ENCODE measurements at places on chromosomes 6 and 20.

- DNase-seq: peak; percentile 93
Measured at GRCh38 chr20:44702776-44703175, 12.4 kb upstream of the CCN5 start.

DNA sequence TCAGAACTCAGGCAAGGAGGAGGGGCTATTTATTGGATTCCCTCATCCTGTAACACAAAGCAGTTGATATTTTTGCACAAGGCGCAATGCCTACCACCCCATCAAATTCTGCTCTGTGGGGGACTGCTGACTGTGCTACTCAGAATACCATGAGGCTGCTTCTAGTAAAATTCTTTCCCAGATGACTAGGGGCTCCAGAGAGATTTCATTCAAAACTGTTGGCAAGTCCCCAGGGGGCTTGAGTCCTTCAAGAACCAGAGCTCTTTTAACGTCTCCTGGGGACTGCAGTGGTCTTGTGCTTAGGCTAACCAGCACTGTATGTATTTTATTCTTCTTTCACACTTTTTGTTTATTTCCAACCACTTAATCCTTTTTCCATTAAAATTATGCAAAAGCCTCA lies 365.9 kb upstream of the AGPAT4 start:
- DNase-seq: no peak

GRCh38 chr6:121619987-121620740 lies 184.7 kb downstream of the GJA1 start:
- no peak for DNase-seq

GRCh38 chr6:34615574-34616226 lies 59.6 kb upstream of the SPDEF start:
- no peak for DNase-seq

- no peak for DNase-seq
Measured at GRCh38 chr20:63566395-63567135, 7.5 kb downstream of the HELZ2 start.

DNA sequence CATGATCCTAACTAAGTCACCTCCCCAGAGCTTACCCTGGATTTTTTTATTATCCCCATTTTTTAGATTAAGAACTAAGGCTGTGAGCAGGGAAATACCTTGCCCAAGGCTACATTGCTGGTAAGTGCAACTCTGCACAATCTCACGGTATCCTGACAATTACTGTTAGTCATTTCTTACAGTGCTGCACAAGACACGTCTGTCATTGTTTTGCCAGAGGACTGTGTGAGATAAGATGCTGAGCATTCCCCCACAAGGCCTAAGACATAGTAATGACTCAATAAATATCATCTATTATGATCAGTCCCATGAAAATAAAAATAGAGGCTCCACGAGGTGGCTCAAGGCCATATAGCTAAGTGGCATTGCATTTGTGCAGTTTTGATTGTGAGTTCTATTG lies 21.0 kb downstream of the PFDN4 start:
- no peak for DNase-seq

GRCh38 chr20:1323256-1323655 lies 5.7 kb downstream of the SDCBP2 start:
- DNase-seq: no peak

GRCh38 chr6:159729598-159730331 lies 2.5 kb downstream of the WTAP start:
- DNase-seq: no peak

DNA sequence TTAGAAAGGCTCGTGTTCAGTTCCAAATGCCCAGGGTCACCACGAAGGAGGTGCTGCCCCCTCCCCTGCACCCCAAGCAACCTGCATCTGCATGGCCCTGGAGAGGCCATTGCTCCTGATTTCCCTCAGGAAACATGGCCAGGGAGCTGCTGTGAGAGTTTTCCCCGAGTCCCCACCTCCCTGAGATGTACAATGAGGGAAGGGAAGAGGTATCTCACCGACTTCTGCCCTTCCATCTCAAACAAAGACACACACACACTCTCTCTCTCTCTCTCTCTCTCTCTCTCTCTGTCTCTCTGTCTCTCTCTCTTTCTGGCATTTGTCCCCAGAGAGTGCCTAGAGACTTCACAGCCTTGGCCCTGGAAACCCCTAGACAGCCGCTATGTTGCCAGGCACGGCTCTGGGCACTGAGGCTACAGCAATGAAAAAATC lies 120.4 kb downstream of the MRPL14 start:
- no peak for DNase-seq

DNA sequence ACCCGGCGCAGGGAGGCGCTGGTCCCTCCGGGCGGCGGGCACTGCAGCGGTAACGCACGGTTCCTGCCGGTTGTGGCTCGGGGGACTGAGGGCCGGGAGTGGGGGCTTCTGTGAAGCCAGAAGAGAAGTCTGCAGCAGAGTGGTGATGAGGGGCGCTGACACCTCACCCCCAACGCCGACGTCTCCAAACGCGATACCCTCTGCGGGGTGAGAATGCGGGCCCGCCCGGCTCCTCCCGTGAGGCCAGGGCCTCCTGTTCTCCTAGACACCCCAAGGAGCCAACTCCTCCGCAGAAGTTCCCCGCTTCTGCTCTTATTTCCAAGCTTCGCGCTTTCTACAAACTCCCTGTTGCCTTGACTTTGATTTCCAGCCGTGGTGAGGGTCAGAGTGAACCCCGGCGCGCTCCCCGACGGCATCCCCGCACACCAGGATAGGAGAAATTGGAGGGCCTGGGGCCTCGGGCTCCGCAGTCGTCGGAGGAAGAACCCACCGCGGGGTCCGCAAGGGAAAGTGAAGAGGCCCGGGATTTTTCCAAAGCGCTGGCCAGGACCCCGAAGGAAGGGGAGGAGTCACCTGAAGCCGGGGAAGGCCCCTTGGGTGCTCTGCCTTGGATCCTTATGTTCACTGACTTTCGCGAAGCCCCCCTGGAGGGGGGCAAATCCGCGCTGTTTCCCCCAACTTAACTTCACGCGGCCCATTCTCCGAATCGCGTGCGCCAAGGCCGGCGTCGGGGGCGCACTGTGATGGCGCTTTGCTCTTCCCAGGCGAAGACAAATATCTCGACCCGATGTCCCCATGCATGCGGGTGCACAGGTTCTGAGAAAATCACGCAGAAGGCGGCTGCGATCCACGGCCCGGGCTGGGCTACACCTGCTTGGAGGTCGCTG lies 3.1 kb upstream of the INSM1 start:
- no peak for DNase-seq

DNA sequence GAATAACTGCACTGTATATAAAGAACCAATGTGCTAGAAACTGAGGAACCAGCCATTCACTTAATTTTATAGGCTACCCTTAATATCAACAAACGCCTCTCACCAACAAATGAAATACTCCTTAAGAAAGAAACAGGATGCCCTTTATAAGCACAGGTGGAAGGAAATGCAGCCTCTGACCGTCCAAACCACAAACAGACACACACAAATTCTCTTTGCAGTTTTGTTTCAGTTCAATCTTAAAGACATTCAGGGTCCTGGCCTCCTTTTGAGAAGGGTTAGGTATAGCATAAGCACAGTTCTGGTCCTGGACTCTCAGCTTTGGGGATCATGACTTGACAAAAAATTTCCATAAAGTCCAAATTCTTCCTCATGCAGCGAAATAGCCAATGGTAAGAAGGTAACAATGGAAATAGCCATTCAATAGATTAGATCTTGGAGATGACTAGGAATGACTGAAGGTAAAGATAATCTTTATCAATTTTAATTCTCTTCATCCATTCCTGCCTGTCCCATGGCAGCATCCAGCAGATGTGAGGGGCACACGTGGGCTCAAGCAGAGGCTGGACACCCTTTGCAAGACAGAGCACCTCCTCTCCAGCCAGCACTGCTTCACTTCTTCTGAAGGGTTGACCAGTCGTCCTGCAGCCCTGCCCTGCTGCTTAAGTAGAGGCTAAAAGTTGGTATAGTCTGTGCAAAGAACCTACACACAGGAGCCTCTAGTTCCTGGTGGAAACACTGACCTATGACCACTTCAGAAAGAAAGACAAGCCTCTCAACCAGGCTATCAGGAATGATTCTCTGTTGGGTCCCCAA lies 123.9 kb downstream of the CD83 start:
- no peak for DNase-seq

GRCh38 chr6:8743170-8743745 lies 307.9 kb upstream of the SLC35B3 start:
- DNase-seq: no peak
